ENCODE measurements at places on chromosomes 11 and 22.

DNA sequence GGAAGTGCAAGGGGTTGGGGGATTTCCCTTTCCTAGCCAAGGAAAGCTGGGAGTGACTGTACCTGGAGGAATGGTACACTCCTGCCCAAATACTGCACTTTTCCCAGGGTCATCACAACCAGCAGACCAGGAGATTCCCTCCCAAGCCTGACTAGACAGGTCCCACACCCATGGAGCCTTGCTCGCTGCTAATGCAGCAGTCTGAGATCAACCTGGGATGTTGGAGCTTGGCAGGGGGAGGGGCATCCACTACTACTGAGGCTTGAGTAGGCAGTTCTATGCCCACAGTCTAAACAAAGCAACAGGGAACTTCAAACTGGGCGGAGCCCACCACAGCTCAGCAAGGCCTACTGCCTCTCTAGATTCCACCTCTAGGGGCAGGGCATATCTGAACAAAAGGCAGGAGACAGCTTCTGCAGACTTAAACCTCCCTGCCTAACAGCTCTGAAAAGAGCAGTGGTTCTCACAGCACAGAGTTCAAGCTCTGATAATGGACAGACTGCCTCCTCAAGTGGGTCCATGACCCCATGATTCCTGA is 58.5 kb downstream of the SLC22A9 start:
- ATAC-seq, result no peak

DNA sequence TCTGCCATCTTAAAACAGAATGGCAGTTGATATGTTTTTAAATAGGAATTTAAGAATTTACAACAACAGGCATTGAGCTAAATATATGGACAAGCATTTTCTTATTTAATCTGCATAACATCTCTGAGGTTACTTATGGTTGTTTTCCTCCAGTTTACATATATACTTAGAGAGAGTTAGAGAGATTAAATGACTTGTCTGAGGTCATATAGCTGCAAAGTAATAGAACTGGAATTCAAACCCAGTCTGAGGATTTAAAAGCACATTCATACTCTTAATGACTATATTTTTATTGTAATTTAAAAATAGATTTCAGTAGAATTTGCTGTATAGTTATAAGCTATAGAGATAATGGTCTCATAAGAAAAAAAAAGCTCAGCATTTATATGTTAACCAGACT is 81.4 kb upstream of the GRIK4 start:
- ATAC-seq, result no peak

DNA sequence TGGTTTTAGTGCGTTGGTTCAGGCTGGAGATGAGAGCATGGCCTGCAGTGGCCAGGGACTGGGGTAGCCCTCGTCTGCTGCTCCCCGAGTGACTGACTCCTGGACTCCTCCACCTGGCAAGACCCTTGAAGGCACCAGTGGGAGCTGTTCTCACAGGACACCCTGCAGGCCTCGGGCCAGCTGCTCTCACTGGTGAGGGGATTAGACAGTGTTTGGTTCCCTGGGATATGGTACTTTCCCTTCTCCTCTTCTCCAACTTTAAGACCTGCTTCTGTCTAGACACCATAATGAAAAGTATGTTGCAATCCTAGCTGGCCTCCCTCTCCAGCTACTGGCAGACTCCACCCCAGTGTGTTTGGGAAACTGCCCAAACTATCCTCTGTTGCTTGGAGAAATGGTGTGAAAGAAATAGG is 168.8 kb upstream of the CADM1 start:
- ATAC-seq, result no peak

DNA sequence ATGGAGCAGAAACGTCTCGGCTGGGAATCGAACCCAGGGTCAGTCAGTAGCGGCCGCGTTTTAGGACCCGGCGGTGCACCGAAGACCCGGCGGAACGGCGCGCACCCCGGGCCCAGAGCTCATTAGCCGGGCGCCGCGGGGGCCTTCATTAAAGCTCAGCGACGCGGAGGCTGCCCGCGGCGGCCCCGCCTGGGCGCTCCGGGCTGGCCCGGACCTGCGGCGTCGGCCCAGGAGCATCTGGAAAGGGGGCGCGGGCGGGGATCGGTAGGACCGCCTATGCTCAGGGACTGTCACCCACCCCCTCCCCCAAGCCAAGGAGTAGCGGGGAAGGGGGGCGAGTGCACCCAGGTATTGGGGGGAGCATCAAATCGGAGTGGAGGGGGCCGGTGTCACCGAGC is 52.2 kb downstream of the CYTH4 start:
- ATAC-seq, result no peak

DNA sequence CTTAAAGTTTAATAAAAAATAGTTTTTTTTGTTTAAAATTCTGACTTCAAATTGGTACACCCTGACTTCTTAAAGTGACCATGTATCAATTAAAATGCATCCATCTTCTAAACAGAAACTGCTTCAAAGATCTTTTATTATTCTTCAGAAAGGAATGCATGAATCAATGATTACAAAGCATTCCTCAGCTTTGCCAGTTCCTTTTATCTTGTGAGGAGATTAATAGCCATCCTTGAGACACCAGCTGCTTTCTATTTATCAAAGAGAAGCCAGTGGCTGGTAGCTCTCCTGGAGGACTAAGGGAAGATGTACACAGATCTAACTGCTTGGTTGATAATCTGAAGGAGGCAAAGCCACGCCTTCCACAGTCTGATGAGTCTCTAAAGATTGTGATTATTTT is 2222.5 kb downstream of the LRRC4C start:
- ATAC-seq, result no peak

GRCh38 chr22:17586831-17587440 is 23.6 kb downstream of the SLC25A18 start:
- no peak for ATAC-seq

GRCh38 chr11:16843294-16843693 is 104.8 kb downstream of the C11orf58 start:
- ATAC-seq, result no peak

- ATAC-seq, result no peak
These were observed 16.8 kb downstream of the PIWIL4 start for GRCh38 chr11:94583866-94584500.

- ATAC-seq, result no peak
These were observed 156.8 kb downstream of the MYO18B start for GRCh38 chr22:25898707-25899365.

DNA sequence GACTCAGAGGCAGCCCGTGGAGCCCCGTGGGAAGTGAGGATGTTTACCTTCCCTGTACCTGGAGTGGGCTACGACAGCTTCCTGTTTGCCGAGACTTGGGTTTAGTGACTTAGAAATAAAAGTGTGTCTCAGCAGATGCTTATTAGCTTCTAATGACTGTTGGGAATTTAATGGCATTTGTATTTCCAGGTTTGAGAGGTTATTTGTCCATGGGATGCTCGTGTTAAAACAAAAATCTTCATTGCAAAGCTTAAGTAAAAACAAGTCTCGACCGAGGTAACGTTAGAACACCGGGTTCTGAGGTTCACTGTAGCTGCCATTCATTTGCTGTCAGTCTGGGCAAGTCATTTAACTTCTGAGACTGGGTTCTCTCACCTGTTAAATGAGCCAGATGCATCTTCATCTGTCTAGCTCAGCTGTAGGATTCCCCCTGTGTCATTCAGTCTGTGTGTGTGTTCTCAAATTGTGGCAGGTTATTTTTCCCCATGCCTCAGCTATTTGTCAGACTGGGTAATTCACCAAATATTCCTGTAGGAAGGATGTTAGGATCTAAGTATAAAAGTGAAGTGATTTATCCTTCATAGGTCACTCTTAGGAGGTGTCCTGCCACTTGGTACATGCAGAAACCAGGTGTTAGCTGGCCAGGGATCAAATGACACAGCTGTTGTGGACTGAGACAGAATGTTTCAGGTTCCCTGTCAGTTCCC is 791 bp downstream of the EI24 start:
- ATAC-seq, result peak; percentile 61

GRCh38 chr11:66728693-66729385 is at the start of gene SPTBN2:
SPTBN2 (minus strand) TSS chr11:66729216; CDS start chr11:66721240, 7,976 bp downstream.
- no peak for ATAC-seq

GRCh38 chr22:30829901-30830550 is 135.4 kb downstream of the OSBP2 start:
- no peak for ATAC-seq

DNA sequence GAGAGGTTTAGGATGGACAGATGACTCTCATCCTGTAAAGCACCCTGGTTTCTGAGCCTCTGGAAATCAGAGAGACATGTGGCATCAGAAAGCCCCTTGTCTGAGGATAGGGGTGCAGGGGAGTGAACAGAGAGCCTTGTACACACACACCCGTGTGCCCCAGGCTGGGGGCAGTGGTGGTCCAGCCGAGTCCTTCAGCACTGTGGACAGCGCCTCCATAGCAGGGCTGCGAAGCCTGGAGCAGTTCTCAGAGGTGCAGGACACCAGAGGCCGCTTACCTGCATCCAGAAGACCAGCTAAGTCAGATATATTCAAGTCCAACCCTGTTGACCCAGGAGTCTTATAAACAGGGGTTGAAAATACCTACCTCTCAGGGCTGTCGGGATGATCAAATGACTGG is 11.5 kb upstream of the IGSF9B start:
- no peak for ATAC-seq

- no peak for ATAC-seq
These were observed 23.2 kb upstream of the FLI1 start for GRCh38 chr11:128670631-128671030.

GRCh38 chr22:39148727-39149535 is 3.5 kb downstream of the CBX7 start:
- peak; percentile 30 for ATAC-seq

DNA sequence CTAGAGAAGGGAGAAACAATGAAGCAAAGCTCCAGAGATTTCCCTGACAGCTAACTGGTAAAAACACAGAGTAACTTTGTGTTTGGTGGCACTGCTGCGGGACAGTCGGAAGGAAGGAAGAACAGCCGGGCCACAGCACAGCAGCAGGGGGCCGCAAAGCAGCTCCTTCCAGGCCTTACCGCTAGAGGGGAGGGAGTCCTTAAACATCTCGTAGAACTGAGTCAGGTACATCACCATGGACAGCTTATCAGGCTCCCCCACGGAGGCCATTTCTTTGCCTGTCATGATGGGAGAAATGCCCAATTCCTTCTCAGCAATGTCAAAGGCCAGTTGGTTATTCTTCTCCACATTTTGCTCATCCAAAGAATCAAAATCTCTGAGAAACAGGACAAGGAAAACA is 114.6 kb upstream of the BID start:
- no peak for ATAC-seq
